ENCODE measurements at places on chromosomes 7 and 10.

GRCh38 chr10:3909339-3909738 lies 124.3 kb upstream of the KLF6 start:
- no peak for DNase-seq

- DNase-seq: no peak
These were observed 541.3 kb downstream of the LRMDA start for GRCh38 chr10:75972491-75973276.

- DNase-seq: no peak
These were observed 58.7 kb upstream of the BTRC start for GRCh38 chr10:101295261-101295660.

DNA sequence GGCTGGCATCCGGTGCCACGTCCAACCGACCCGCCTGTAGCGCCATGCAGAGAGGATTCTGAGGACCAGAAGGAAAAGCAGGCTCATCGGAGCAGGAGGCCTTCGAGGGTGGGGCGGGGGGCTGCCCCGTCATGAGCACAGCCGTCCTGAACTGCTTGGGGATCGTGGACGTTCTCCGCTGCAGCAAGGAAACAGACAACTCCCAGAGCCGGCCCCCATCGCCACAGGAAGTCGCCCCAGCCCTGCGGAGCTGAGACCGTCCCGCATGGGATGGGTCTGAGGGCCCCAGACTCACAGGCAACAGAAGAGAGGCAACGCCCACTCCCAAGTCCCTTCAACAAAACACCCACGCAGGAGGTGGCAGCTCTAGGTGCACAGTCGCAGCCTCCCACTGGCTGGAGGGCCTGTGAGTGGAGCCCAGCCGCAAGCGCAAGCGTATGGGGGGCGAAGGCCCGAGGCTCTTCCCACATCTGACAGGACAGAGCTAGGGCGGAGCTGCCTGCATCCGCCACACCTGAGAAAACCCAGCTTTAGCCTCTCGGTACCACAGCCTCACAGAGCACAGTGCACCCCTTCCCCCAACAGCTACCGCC lies 64.7 kb upstream of the TNRC18 start:
- DNase-seq: peak; percentile 34

DNA sequence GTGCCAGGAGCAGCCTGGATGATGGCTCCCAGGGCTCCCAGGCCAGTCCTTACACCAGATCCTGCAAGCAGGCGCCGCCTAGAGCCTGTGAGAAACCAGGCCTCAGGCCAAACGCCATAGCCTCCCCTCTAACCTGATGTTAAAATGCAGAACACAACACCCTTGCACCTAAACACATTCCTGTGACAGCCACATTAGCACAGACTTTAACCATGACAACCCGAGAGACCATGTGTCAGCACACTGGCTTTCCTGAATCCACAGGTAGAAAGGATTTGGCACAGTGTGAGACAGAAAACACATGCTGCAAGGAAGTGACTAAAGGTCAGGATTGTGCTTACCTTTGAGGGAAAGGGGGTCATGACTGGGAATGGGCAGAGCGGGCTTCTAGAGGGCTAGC lies 59.9 kb downstream of the SGMS1 start:
- DNase-seq: no peak

GRCh38 chr7:148306759-148307158 lies 283.8 kb upstream of the C7orf33 start:
- DNase-seq: no peak

DNA sequence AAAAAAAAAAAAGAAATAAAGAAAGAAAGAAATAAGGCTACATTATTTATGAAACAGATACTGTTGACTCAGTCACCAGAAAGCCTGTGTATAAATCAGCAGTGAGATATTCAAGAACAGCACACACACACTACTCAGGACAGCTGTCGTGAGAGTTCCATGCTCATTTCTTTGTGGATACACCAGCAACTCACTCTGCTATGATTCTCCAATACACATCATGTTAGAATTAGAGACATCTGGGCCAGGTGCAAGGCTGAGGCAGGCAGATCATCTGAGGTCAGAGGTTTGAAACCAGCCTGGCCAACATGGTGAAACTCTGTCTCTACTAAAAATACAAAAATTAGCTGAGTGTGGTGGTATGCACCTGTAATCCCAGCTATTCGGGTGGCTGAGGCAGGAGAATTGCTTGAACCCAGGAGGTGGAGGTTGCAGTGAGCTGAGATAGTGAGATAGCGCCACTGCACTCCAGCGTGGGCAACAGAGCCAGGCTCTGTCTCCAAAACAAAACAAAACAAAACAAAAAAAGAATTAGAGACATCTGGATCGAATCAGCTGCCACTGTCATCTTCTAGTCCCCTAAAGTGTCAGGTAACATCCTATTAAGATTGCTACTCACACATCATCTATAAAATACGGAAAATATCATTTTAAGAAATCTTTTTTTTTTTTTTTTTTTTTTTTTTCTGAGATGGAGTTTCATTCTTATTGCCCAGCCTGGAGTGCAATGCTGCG lies 11.2 kb upstream of the NUPR2 start:
- DNase-seq: no peak

GRCh38 chr10:121886997-121887622 lies 40.7 kb downstream of the ATE1 start:
- peak; percentile 21 for DNase-seq

DNA sequence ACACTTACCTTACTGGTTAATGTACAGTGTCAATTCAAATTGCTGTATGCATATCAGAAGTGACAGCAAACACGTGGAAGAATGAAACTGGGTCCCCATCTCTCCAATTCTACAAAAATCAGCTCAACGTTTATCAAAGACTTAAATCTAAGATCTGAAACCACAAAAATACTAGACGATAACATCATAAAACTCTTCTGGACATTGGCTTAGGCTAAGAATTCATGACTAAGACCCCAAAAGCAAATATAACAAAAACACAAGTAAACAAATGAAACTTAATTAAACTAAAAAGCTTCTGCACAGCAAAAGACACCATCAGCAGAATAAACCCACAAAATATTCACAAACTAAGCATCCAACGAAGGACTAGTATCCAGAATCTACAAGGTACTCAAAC lies 35.9 kb upstream of the PFKP start:
- no peak for DNase-seq

DNA sequence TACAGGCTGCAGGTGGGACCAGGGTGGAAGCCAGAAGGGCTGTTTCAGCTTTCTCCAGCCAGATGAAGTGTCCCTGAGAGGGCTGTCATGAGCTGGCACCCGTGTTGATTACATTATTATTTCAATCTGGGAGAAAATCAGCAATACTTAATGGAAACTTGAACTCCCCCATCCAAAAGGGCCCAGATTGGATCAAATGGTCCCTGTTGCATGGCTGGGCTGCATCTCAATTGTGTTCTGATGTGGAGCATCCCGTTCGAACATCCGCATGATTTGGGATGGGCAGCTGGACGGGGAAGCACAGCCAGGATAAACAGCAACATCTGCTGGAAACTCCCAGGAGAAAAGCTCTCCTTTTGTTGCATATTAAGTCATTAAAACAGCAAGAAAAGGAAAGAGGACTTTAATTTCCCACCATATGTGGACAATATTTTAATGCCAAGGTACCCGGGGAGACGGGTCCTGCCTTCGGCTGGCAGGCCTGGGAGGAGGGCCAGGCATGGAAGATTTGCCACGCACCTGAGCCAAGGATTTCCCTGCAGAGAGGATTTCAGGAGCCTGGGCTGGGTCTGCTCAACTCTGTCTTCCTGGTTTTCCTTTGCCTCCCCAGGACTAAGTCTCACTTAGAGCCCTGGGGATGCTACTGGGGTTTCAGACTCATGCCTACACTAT lies 52.4 kb downstream of the NPTX2 start:
- no peak for DNase-seq

GRCh38 chr7:51847461-51848134 lies 531.0 kb upstream of the COBL start:
- DNase-seq: no peak

- no peak for DNase-seq
These were observed 87.3 kb upstream of the EGFR start for GRCh38 chr7:54931532-54931931.

DNA sequence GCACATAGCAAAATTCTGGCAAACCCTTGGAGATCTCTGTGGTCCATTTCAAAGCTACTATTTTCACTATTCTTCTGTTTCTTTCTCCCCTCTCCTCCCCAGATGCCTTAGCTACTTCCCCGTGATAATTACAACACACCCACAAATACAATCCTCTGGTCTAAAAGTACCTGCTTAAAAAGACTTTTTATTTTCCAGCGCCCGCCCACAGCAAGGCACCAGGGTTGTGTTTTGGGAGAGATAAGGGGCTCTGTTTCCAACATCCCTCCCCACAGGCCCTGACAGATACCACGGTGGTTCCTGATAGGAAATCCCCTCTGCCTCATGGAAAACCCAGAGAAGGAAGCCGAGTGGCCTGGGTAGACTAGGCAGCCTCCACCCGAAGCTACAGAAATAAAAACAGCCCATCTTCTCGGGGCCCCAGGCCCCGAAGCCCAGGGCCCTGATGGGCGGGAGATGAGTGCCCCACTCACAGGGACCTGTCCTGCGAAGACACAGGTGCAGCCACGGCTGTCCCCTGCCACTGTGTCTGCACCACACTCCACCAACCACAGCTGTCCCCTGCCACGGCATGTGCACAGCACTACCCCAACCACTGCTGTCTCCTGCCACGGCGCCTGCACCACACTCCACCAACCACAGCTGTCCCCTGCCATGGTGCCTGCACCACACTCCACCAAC lies 19.7 kb downstream of the CALML5 start:
- no peak for DNase-seq

DNA sequence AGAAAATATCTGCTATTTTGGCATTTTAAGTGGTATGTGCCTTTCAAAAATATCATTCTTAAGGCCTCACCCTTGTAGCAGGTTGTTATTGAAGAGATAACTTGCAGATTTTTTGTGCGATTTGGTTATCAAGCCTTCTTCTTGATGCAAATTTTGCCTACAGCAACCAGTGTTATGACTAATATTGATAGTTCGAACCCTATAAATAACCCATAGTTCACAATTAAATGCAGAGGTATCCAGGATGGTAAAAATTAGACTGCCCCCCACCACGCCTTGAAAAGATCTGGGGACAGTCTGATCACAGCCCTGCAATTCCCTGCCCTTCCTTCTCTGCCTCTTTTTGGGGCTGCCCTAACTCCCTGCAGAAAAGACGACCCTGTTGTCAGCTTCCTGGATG lies 28.4 kb upstream of the RAPGEF5 start:
- DNase-seq: no peak

- peak; percentile 58 for DNase-seq
These were observed 13.1 kb upstream of the ARPC1A start for GRCh38 chr7:99312316-99313203.

DNA sequence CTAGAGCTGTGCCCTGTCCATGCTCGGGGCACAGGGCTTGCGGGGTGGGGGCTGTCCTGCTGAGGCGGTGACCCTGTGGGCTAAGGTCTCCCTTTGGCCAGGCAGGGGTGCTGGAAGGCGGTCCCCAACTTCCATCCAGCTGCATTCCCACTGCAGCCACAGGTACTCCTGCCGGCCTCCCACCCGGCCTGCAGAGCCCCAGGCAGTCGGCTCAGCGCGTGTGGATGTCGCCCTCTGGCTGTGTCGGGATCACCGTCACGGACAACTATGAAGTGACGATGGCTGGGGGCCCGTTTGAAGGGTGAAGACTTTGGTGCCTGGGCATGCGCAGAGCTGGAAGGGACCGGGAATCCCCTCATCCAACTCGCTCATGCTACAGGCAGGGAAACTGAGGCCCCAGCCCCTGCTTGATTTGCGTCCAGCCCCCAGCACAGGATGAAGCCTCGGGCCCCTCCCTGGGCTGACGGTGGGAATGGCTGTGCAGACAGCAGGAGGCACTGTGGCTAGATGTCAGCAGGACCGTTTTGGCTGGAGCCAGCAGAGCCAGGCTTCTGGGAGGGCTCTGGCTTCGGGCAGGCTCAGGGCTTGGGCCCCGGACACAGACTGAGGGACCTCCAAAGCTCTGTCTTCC lies 2.3 kb upstream of the TMEM184A start:
- no peak for DNase-seq

- DNase-seq: no peak
These were observed 294.8 kb downstream of the MDFIC start for GRCh38 chr7:115216652-115217051.

GRCh38 chr10:51629934-51630639 lies 69.3 kb downstream of the CSTF2T start:
- no peak for DNase-seq

DNA sequence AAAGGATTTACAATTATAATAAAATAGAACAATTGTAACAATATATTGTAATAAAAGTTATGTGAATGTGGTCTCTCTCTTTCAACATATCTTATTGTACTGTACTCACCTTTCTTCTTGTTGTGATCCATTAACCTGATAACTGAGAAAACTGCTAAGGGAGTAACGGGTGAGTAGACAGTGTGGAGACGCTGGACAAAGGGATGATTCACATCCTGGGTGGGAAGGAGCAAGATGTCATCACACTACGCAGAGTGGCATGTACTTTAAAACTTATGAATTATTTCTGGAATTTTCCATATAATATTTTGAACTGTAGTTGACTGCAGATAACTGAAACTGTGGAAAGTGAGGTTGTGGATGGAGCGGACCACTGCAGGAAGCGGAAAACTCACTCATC lies 91.2 kb upstream of the PLPP4 start:
- no peak for DNase-seq

GRCh38 chr7:131305152-131305551 lies 22.5 kb upstream of the MKLN1 start:
- no peak for DNase-seq

DNA sequence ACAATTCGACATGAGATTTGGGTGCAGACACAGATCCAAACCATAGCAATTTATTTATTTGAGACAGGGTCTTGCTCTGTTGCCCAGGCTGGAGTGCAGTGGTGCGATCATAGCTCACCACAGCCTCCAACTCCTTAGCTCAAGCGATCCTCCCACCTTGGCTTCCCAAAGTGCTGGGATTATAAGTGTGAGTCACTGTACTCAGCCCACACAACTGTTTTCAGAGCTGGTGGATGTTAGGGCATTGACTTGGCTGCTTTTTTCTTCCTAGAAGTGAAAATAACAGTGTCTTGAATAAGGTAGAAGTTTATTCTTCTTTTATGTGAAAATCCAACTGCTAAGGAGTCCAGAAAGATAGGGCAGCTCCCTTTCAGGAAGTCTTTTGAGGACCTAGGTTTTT lies 132.1 kb downstream of the CCDC3 start:
- DNase-seq: no peak
